ENCODE measurements at places on chromosomes 3 and 15.
A peak's percentile ranks its signal among the peaks of the same experiment; 100 is the strongest.

DNA sequence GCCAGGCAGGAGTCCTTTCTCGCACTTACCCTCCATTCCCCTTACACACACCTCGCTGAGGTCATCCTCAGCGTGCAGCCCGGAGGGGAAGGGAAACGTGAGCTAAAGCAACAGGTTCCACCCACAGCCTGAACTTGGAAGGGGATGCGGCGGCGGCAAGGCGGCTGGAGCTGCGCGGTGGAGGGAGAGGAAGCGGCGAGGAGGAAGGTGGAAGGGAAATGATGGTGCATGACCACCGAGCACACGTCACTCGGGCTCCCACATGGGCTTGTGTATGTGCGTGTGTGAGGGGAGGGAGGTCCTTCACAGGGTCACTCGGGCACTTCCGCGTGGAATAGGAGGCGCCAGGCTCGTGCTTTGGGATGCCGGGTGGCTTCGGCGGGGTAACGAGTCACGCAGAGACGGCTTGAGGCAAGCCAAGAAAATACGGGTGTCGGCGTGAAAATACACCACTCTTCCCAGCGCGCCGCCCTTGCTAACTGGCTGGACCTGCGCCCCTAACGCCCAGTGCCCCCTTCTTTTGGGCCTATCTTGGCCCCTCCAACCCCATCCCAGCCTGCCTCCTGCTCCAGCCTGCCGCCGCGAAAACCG is 225.5 kb upstream of the IL12A start:
- peak; percentile 12 for DNase-seq

- no peak for DNase-seq
Measured at GRCh38 chr3:100682056-100682853, 27.0 kb upstream of the TFG start.

DNA sequence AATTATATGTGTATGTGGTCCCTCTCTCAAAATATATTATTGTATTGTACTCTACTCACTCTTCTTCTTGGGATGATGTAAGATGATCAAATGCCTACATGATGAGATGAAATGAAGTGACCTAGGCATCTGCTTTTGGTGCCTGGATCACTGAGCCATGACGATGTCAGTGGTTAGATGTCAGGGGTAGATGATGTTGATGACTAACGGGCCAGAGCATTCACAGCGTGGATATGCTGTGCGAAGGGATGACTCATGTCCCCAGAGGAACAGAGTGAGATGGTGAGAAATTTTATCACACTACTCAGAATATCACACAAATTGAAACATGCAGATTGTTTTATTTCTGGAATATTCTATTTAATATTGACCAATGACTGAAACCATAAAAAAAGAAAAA is 233.9 kb upstream of the CADM2 start:
- peak; percentile 69 for DNase-seq

GRCh38 chr3:130515755-130516154 is 1.2 kb upstream of the COL6A6 start:
- no peak for DNase-seq

GRCh38 chr15:68274201-68274848 is 3.2 kb upstream of the FEM1B start:
- no peak for DNase-seq

DNA sequence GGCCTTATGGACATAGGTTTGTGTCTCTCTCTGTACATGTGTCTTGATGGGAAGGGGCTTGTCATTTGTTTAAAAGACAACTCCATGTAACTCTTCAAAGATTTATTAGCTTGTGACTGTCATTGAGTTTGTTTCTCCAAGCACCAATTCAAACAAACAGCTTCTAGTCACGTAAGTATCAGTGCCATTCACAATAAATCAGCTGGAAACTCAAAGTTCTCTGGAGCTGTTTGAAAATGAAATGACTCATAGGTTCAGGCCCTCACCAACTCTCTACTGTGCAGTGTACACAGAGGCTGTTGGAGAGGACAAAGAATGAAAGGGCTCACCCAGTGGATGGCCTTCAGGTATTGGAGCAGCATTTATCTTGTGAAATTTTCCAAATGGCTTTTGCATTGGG is 476.3 kb downstream of the AGBL1 start:
- peak; percentile 92 for DNase-seq

DNA sequence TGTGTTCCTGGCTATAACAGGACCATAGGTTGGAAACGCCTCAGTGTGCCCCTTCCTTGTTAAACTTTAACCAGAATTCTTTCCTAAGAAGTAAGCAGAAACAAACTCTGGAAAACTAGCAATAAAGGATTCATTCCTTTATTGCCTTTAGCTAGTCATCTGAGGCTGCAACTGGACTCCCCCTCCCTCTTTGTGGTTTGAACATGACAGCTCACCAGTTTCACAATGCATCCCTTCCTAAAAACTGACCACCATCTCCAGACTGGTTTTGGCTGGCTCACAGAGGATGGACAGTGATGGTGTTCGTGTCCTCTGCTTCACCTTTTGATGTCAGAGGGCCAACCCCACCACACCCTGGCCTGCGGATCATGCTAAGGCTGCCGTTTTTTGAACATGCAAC is 27.9 kb upstream of the TGFBR2 start:
- no peak for DNase-seq

DNA sequence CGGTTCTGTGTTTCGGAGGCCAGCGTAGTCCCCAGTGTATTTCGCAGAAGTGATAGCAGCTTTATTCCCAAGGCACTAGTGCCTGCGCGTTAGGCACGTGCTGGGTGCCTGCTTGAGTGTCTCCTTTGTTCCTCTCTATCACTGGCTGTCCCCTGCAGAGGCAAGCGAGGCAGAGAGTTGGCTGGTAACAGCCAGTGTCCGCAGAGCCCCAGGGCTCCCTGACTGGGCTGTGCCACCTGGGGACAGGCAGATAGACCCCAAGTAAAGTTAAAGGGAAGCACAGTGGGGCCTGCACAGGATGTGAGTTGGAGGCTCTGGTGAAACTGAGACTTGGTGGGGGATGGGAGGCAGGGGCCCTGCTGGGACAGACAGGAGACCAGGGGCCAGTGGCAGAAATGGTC is 50.7 kb downstream of the APBA2 start:
- no peak for DNase-seq

Data from SHP77 (cell line).